WTC11 (cell line): ENCODE measurements at places on chromosomes 5 and 9. TPM values are rescaled to one million over a fixed set of nuclear protein-coding genes. Genes with fewer than 3 reads are reported as not detected.
A peak's percentile ranks its signal among the peaks of the same experiment; 100 is the strongest.

FBN2 gene
- total RNA-seq, result 47.1 to 56.7 TPM (median 48.0 TPM) in 3 replicates

PCDHGB2 gene
- total RNA-seq, result 4.1 to 5.5 TPM (median 5.2 TPM) in 3 replicates

PHYHD1 gene
- 14.6 to 21.3 TPM (median 20.0 TPM) in 3 replicates for total RNA-seq

PSMB7 gene
- 160 to 187 TPM (median 164 TPM) in 3 replicates for total RNA-seq

PLGRKT gene
- 19.2 to 26.3 TPM (median 25.0 TPM) in 3 replicates for total RNA-seq

PCDHB5 gene
- total RNA-seq, result 6.8 to 12.5 TPM (median 8.5 TPM) in 3 replicates

DNA sequence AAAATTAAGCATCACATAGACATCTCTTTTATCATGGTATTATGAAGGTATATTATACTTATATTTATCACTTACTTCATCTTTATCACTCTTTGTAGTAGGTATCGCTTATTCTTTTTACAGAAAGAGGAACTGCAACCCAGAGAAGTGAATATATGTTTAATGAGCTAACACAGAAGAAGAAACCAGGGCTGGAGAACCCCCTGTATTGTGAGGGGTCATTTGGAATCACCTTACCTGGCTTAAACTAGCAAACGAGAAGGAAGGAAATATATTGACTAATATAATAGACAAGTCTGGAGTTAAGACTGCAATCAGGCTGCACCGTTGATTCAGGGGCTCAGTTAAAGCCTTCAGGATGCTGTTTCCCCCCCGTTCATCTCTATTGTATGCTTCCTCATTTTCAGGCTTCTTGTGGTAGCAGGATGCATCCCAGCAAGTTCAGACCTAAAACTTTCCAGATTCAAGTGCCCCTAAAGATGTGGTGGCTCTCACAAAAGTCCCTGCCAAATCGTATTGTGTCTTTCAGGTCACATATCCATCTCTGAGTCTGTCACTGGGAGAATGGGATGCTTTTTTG lies 146.4 kb downstream of the GCNT1 start:
- H3K4me3 ChIP-seq, result no peak overlapping the region
- peaks cover 8% of the 10 kb centered on the region for H3K4me1 ChIP-seq
- no peaks in the 10 kb centered on the region for H3K27me3 ChIP-seq
- H3K27ac ChIP-seq, result no peak overlapping the region

- H3K27ac ChIP-seq, result no peak overlapping the region
- no peak for DNase-seq
- H3K4me3 ChIP-seq, result no peak overlapping the region
- no peaks in the 10 kb centered on the region for H3K27me3 ChIP-seq
These were observed 1291.8 kb upstream of the DMAC1 start for GRCh38 chr9:9091387-9091786.

GRCh38 chr9:23379842-23380241 lies 446.2 kb downstream of the ELAVL2 start:
- no peak overlapping the region for H3K27ac ChIP-seq
- H3K4me1 ChIP-seq, result peaks cover 14% of the 10 kb centered on the region
- H3K36me3 ChIP-seq, result peaks cover 15% of the 10 kb centered on the region
- DNase-seq, result no peak

GRCh38 chr9:134635351-134636148 lies 6.1 kb upstream of the COL5A1 start:
- no peak for DNase-seq
- no peak overlapping the region for H3K27ac ChIP-seq
- no peaks in the 10 kb centered on the region for H3K36me3 ChIP-seq
- H3K4me3 ChIP-seq, result no peak overlapping the region
- no peaks in the 10 kb centered on the region for H3K27me3 ChIP-seq

DNA sequence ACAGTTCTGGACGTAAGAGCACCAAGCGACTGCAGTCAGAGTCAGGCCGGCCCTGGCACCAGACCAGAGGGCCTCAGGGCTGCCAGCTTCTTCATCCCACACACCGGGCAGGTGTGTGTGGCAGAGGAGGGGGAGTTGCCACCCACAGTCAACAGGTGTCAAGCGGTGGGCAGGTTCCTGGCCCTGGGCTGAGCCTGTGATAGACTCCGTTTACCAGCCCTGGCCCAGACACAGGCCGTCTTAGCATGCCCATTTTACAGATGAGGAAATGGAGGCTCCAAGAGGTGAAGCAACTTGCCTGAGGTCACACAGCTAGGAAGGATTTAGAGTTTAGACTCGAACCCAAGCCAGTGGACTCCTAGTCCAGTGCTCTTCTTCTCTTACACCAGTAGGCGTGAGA lies 71.8 kb downstream of the HMCN2 start:
- no peaks in the 10 kb centered on the region for H3K4me1 ChIP-seq
- no peak overlapping the region for H3K4me3 ChIP-seq
- no peak for DNase-seq

DNA sequence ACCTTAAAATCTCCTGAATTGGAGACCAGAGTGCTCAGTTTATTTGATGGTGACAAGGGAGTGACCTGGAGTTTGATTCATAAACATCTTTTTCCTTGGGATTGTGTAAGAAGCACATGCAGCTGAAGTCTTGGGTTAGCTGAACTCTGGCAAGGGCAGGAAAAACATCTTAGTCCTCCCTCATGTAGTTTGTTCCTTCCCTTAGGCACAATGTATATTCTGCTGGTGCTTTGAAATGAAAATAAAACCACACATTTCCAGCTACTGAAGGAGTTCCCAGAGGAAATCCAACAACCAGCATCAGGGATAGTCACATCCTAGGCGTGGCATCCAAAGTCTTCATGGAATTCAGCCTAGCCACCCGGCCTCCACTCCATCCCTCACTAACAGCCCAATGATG lies 95.2 kb upstream of the PAPPA start:
- no peaks in the 10 kb centered on the region for H3K27me3 ChIP-seq
- DNase-seq, result no peak
- no peak overlapping the region for H3K4me3 ChIP-seq
- H3K27ac ChIP-seq, result no peak overlapping the region
- H3K36me3 ChIP-seq, result no peaks in the 10 kb centered on the region

GRCh38 chr5:15191012-15191411 lies 309.0 kb upstream of the FBXL7 start:
- H3K27ac ChIP-seq, result no peak overlapping the region
- no peaks in the 10 kb centered on the region for H3K36me3 ChIP-seq
- DNase-seq, result no peak
- no peak overlapping the region for H3K4me3 ChIP-seq
- H3K27me3 ChIP-seq, result no peaks in the 10 kb centered on the region

DNA sequence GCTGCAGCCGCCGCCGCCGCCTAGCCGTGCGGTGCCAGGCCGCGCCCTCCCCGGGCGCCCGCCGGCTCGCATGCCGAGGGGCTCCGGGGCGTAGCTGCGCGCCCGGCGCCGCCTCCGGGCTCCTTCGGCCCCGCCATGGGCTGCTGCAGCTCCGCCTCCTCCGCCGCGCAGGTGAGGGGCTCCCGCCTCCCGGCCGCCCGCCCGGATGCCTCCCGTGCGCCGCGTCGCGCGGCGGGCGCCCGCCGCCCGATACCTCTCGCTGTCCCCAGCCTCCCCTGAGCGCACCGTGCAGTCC lies 230 bp downstream of the SLC44A1 start:
- H3K27ac ChIP-seq, result peak overlapping the region; percentile 95; the same call in 1 of the 2 replicates
- H3K27me3 ChIP-seq, result no peaks in the 10 kb centered on the region
- H3K4me3 ChIP-seq, result peak overlapping the region; percentile 85
- no peaks in the 10 kb centered on the region for H3K36me3 ChIP-seq

GRCh38 chr5:84381502-84382362 lies 2.9 kb downstream of the EDIL3 start:
- peak overlapping the region; percentile 91 for H3K27ac ChIP-seq
- H3K36me3 ChIP-seq, result no peaks in the 10 kb centered on the region
- no peak for DNase-seq
- no peaks in the 10 kb centered on the region; the same call in 1 of the 2 replicates for H3K27me3 ChIP-seq
- H3K4me1 ChIP-seq, result peaks cover 38% of the 10 kb centered on the region
- peak overlapping the region; percentile 89 for H3K4me3 ChIP-seq
